Activated T-helper 1 cell treated with anti-CD3 and anti-CD28 coated beads, Interleukin-2, amount 50 U/mL, for 16 hours (primary cell): ENCODE measurements at places on chromosomes 11 and 22.

DNA sequence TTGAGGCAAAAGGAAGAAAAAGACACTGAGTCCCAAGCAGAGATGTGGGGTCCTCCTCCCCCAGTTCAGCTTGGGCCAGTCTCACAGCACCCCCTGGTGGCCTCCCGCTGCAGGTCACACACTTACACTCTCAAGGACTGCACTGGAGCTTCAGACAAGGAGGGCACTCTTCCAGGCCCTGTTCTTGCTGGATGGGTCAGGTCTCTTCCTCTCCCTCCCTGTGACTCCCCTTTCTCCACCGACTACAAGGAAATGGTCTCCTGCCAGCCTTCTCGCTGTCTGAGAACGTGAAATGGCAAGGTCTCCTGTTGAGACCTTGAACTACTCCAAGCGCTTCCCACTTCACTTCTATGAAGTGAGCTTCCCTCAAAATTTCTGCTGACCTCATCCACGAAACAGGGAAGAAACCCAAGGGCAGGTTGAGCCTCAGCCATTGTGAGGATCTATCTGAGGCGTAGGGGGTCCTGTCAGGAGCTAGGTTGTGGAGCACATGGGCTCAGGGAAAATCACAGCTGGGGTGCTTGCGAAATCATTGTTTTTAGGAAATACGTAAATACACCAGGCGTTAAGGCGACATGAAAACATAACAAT is 11.2 kb upstream of the IGLL1 start:
- DNase-seq: peak; percentile 30

- peak; percentile 42 for DNase-seq
Observed at GRCh38 chr11:44680982-44681597, 45.7 kb upstream of the TSPAN18 start.

DNA sequence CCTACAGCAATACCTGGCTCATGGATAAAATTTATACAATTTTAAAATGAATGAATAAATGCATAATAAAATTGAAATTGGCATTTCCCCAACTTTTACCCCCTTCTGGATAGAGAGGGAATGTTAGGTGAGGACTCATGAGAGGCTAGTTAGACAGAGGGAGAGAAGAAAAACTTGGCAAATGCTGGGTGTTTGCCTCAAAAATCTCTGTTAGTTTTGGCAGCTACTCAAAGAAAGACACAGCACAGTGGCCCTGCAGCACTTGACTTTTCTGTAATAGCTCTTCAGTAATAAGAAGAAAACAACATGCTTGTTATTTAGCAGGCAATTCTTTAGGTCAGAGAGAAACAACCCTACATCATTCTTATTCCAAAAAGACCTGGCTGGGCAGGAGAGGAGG is 20.7 kb upstream of the IZUMO1R start:
- DNase-seq: no peak

- no peak for DNase-seq
Observed at GRCh38 chr11:16099343-16099900, 256.9 kb downstream of the SOX6 start.

DNA sequence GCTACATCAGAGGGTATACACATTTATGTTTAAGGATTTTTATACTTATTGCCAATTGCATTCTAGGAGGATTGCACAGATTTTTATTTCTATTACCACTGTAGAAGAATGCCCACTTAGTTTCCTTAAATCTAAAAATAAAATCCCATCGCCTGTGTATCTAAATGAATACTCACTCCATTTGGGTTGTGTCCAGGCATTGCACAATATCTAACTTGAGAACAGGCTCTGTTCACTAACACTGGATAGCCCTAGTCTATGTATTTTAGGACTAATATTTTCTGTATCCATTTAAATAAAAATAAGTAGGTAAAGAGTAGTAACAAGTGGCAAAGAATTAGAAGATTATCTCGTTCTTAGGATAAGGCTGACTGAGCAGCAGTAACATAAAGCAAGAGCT is 4.1 kb downstream of the C11orf52 start:
- DNase-seq: no peak

- no peak for DNase-seq
Observed at GRCh38 chr11:95699631-95700470, 89.7 kb downstream of the FAM76B start.

DNA sequence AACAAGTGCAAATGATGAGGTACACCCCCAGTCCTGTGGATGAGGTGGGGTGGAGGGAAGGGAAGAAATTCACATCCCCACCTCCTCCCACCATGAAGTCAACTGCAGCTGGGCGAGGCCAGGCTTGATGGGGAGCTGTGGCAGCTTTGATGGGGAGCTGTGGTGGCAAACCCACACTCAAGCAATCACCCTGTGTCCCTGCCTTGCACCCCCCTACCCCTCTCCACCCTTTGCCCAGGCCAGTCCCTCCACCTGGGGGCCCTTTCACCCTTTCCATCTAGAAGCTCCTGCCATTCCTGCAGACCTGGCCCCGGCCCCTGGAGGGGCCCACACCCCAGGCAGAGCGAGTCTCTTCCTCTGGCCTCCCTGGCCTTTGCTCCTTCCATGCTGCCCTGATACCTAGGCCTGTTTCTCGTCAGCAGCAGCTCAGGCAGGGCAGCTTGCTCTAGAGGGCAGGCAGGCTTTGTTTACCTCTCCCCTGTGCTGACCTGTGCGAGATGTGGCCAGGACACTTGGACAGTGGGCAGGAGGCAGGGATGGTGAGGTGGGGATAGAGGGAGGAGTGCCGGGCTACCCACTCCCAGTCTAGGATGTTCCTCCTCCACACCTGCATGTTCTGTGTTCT is 4.5 kb upstream of the FGF3 start:
- no peak for DNase-seq

- DNase-seq: peak; percentile 45
Observed at GRCh38 chr22:40325315-40325714, 21.0 kb upstream of the ADSL start.

DNA sequence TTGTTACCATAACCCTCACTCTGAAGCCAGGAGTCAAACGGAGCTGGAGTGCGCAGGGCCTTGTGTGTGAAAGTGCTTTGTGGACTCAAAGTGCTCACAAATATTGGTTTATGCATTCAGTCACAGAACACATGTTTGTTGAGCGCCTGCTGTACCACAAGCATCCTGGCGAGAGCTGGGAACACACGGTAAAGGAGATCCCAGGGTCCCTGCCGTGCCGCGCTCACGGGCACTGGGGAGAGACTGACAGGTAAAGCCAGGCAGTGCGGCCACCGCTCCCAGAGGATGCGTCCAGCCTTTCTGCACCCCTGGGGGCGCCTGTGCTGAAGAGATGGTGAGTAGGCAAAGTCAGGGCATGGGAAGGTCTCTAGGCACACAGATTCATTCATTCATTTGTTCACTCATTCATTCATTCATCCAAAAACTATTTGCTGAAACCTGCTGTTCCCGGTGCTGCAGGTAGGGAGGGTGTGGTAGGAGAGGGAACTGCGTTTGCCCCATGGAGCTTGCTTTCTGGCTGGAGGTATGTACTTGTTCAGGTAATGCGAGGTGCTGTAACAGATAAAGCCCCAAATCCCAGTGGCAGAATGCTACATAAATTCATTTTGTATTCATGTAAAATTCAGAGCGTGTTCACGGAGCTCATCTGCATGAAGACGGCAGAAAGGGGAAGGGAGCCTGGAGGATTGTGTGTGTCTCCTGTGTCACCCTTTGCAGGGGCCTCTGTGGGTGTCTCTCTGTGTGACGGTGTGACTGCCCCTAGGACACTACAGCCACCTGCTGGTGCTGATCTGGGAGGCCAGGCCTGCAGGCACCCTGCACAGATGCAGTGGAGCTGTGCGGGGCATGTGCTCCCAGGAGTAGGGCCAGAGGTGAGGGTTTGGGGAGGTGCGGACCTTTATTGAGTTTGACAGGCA is 167.0 kb upstream of the B3GAT1 start:
- DNase-seq: no peak

DNA sequence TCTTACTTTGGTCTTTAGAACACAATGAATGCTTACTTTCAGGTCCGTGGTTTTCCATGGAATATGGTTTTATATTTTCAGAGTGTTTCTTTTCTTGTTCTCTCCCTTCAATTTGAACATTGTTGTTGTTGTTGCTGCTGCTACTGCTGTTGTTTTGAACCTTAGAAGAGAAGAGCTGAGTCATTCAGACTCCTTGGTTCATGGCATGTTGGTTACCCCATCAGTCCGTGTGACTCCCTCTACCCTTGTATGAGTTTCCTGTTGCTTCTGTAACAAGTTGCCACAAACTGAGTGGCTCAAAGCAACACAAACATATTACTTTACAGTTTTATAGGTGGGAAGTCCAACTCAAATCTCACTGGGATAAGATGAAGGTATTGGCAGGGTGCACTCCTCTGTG is 511.0 kb downstream of the INSC start:
- DNase-seq: no peak

GRCh38 chr22:26398741-26399153 is 30.3 kb upstream of the ASPHD2 start:
- peak; percentile 8 for DNase-seq

GRCh38 chr11:33944345-33944692 is 52.4 kb upstream of the LMO2 start:
- no peak for DNase-seq

DNA sequence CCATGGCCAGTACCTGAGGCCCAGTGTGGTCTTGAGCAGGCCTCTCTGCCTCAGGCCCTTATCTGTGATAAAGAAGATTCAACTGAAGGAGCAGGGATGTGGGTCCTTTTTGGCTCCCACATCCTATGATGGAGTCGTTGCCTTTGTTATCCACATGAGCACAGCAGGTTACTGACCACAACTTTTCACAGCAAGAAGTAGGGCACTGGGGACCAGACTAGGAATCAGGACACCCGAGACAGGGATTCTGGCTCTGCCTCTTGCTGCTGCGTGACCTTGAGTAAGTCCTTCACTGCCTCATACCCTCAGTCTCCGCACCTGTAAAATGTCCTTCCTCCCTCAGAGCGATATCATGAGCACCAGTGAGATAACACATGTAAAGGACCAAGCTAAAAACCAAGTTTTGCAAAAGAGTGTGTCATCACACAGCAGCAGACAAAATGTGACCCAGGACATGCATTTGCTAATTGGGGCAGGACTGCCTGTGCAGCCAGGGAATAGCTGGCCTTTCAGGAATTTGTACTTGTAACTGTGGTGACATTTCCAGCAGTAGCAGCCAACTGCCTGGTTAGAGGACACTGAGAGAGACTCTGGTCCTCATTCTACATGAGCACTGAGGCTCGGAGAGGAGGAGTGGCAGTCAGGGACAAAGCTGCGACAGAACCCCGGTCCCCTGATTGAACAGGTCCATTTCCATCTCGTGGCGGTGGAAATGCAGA is 13.2 kb upstream of the SMIM35 start:
- no peak for DNase-seq

DNA sequence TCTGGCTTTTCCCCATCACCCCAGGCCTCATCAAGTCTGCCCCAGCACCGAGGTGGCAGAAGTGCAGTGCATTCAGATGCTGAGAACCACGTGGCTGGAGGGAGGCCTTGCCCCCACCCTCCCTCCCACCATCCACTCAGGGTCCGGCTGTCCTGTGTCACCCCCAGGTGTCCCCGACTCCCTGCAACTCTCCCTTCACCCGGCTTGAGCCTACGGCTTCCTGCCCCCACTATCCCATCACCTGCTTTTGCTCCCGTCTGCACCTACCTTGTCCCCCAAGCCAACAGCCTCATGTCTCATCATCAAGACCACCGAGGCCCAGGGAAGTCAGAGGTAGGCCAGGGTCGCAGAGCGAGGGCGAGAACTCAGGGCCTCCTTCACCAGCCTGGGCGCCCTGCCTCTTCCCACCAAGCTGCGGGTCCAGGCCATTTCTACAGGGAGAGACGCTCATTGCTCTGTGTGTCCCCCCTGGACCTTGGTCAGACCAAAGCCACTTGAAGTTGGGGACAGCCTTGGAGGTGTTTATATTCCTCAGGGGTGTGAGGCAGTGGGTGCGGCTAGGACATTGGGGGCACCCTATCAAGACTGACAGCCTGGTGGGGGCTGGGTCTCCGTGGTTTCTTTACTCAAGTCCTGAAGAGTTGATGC is 66.2 kb upstream of the CCND1 start:
- no peak for DNase-seq

GRCh38 chr11:14713496-14714244 is 70.1 kb downstream of the PDE3B start:
- DNase-seq: no peak
